ENCODE measurements at places on chromosomes 7 and 10.

- DNase-seq: no peak
These were observed 14.9 kb upstream of the DDC start for GRCh38 chr7:50580057-50580456.

GRCh38 chr7:138584696-138585095, 116.5 kb downstream of the SVOPL start:
- DNase-seq: no peak

DNA sequence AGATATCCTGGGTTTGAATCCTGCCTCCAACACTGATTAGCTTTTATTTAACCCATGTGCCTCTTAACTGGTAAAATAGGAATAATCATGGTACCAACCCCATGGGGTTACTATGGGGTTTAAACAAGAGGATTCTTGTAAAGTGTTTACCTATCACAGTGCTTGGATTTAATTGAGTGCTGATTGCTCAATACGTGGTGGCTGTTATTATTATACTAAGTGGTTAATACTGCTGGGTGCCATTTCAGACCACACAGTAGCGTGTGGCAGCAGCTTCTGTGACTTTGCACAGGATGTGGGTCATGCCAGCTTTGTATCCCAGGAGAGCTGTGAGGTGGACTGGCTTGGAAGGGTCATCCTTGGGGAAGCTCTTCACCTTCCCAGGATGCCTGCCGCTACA, 177.2 kb downstream of the SEC23IP start:
- no peak for DNase-seq

DNA sequence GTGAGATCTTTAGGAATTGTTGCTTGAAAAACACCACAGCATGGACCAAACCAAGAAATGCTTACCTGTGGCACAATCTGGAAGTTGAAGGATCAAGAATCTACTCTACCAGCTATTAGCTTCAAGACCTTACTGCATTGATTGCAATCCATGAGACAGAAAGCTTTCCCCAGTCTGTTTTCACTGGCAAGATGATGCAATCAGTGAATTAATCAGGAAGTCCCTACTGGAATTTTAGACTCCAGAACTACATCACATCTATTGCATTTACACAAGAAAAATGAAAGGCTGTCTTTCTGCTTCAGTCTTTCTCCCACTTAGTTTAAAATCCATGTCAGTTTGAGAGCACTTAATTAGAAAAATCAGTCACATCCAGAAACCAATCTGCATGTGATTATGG, 191.7 kb downstream of the TFEC start:
- DNase-seq: no peak

DNA sequence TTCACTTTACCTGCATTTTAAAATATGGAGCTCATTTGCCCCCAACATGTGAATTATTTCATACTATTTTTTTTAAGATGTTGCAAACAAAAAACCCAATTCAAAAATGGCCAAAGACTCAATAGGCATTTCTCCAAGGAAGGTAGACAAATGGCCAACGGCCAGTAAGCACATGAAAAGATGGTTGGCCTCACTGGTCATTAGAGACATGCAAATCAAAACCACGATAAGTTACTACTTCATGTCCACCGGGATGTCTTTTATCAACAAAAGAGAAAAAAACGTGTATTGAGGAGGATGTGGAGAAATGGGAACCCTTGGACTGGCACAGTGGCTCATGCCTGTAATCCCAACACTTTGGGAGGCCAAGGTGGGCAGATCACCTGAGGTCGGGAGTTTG, 3.4 kb upstream of the CTBP2 start:
- DNase-seq: no peak

DNA sequence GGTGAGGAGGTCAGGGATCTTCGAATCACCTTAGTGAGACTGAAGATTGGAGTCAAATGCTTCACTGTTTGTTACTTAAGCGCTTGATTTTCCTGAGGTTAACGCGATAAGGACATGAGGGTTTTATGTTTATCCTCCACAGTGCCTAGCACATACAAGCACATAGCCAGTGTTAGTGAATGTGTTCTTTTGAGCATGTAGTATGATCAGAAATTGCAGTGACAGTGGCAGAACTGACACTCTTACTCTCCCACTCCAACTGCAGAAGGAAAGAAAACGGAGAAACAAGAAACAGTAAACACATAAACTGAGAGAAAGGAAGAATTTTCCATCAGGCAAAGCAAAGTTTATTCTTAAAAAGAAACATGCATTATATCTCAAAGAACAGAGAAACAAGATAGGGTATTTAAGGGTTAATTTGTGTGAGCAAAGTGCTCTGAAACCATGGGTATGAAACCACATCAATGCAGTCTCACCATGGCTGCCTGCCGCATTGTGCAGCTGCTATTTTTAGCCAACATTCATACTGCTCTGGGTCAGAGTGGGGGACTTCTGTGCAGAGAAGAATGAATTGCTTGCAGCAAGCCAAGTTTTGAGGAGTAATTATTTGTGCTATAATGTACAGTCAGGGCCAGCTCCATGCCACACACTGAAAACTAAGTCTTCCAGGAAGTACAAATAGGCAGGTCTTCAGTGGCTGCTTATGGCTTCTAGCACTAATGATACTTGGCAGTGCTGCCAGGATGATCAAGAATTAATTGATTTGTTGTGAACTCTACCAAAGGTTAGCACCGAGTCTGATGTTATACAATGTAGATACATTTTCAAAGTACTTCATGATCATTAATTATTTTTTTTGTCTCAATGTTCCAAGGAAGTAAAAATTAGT, 152.0 kb downstream of the MACC1 start:
- no peak for DNase-seq

DNA sequence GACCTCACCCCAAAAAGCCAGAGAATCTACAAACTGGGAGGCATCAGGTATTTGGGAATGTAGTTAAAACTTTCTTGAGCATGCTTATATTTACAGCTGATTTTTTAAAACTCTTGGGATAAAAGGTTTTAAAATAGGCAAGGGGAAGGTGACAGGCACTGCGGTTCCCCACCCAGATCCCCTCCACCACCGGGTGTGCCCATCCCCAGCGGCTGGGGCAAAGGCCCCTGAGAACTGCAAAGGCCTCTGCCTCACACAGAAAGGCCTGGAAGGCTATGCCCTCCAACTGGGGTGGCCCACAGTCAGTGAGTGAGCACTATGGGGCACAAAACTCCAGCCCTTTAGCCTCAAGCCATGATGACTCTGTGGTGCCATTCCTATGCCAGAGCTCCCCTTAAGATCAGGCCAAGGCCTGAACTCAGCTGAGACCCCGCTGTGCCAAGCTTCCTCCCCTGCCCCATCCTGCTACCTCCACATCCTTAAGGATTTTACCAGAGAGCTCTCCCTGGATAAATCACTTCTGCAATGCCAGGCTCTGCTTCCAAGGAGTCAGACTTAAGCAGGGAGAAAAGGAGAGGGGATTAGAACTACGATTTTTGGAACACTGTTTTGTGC, 299.1 kb downstream of the GRID1 start:
- DNase-seq: no peak

DNA sequence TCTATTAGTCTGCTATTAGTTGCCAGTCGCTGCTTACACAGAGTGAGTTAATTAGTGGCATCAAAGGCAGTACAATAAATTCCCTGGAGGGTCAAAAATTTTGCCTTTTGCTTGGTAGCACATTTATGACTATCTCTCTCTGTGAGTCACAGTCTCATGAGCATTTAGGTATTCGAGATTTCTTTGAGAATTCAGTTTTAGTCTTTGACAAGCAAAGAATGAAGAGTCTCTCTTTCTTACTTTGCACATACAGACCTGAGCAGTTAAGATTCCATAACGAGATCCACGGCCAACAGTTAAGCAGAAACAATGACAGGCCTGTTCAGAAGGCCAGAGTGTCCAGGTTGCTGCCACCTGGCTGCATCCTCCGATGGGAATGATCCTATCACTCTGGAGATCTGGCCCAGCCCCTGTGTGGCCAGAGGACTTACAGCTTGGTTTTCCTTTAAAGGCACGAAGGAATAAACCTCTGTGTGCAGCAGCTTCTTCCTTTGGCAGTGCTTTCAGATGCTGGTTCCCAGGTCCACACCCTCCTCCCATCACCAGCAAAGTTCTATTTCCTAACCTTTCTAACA, 80.6 kb downstream of the GLI3 start:
- DNase-seq: no peak

GRCh38 chr10:130751851-130752250, 559.7 kb downstream of the TCERG1L start:
- DNase-seq: no peak

GRCh38 chr7:112505495-112505894, 24.7 kb downstream of the LSMEM1 start:
- no peak for DNase-seq

GRCh38 chr10:117222552-117222951, 18.4 kb upstream of the SLC18A2 start:
- DNase-seq: no peak

GRCh38 chr7:154984601-154985188, 18.2 kb downstream of the PAXIP1 start:
- no peak for DNase-seq

DNA sequence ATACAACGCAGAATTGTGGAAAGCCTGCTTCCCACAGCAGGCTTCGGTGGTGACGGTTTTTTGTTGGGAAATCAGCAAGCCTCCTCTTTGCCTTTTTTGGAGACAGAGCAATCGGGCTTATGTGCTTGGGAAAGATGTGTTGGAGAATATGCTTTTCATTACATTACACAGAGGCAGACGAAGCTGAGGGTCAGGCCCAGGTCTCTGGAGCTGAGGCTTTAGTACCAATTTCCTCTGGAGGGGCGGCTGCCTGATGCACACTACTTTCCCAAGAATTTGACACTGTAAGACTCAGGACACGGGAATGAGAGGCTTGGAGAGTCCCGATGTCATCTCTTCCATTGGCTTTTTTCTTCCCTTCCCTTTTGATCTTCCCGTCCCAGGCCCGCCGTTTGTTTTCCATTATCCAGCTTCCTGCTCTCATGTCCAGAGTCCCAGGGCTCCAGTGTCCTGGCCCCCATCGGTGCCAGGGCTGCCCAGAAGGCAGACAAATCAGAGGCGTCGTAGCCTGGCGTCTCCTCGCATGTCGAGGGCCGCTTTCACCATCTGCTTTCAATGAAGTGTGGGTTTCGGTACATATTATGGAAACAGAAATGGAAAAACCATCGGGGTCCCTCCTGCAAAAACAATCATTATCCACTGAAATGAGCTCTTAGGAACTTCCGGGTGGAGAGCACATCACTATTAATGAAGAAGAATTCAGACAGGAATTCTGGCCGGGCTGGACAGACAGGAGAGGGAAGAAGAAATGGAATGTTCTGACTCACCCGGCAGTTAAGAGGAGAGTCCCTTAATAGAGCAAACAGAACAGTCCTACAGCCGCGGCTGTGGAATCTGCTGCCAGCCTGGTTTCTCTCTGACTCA, 123.0 kb upstream of the JCAD start:
- DNase-seq: no peak

DNA sequence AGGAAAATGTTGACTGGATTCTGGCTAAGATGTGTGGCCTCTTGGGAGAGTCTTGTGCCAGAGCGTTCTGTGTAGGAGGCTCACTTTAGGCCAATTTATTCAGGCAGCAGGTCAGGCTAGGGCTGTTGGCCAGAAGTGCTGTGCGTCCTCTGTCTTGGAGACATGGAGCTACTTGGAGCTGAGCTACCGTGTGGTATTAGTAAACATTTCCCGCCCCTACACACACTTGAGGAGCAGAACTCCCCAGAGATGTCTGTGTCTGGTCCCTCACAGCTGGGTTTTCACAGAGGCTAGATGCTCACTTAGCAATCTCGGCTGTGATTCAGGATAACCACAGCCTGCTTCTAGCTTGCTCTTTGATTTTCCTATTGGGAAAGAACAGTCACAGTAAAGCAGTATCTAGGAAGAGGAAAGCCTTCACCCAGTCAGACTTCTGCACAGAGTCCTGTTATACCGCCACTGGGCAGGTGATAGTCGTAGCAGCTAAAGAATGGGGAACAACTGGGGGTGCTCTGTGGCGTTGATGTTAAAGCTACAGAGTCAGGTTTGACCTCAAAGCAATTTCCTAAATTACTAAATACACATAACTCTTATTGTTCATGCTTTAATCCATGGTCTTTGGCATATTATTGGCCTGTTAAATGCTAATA, 86.7 kb downstream of the MDFIC start:
- DNase-seq: no peak

DNA sequence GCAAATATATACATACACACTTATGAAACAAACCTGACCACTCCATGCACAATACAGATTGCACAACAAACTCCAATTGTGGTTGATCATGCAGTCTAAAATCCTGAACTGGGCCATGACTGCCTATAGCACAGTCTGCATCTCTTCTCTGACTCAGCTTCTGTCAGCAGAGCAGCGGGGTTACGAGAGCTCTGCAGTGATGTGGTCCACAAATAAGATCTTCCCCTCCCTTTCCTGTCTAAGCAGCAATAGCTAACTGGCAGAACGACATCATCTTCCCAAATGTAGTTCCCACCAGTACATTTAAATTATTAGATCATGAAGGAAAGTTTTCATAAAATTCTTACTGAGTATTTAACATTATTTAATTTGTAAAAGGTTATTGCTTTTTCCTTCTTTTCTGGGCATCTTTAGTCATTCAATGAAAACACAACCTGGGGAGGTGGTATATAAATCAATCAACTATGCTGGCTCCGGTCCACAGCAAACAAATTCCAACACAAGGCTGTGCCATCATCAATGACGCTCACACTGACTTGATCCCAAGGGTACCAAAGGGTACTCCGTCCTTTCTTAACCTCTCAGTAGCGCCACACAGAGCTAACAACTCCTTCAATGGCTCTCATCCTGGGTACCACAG, 17.1 kb downstream of the ARHGAP21 start:
- no peak for DNase-seq

GRCh38 chr10:87685832-87686574, 26.3 kb downstream of the PAPSS2 start:
- DNase-seq: no peak
